Lung (tissue), 17 donors: ENCODE measurements at places on chromosomes 7 and 10. TPM values are rescaled to one million over a fixed set of nuclear protein-coding genes. Genes with fewer than 3 reads are reported as not detected.

Gene SORBS1
- 19.4 TPM for polyA plus RNA-seq

Gene HERC4
- polyA plus RNA-seq, result 16.3 TPM

Gene POLR2J
- polyA plus RNA-seq, result 151 TPM

Gene COL1A2
- polyA plus RNA-seq, result 66.3 TPM

Gene TUBAL3
- polyA plus RNA-seq, result 0.06 TPM

Gene SPAG6
- 12.2 TPM for polyA plus RNA-seq

Gene GIMAP1
- polyA plus RNA-seq, result 5.7 TPM

Gene UNCX
- not detected for polyA plus RNA-seq

Gene ATOH7
- 0.02 TPM for polyA plus RNA-seq

Gene PTPN12
- polyA plus RNA-seq, result 77.2 TPM

Gene TRPV6
- polyA plus RNA-seq, result 0.40 TPM

Gene VIPR2
- 0.91 TPM for polyA plus RNA-seq

Gene ENTPD1
- 5.5 TPM for polyA plus RNA-seq

Gene C7orf33
- not detected for polyA plus RNA-seq

Gene CFAP70
- 6.0 TPM for polyA plus RNA-seq

Gene C10orf105
- 0.34 TPM for polyA plus RNA-seq

Gene CASP7
- polyA plus RNA-seq, result 28.7 TPM

Gene DGKB
- under 0.01 TPM for polyA plus RNA-seq

Gene RELN
- 0.24 TPM for polyA plus RNA-seq

Gene SLC29A4
- polyA plus RNA-seq, result 1.1 TPM

Gene PAOX
- polyA plus RNA-seq, result 4.4 TPM

Gene VPS37D
- 1.3 TPM for polyA plus RNA-seq

Gene PRRT4
- polyA plus RNA-seq, result 0.35 TPM

Gene CLIP2
- polyA plus RNA-seq, result 10.3 TPM

Gene TMEM273
- polyA plus RNA-seq, result 12.4 TPM

Gene GIMAP2
- polyA plus RNA-seq, result 10.7 TPM

Gene HTR5A
- not detected for polyA plus RNA-seq

Gene CNPY1
- polyA plus RNA-seq, result not detected

Gene FUOM
- 41.4 TPM for polyA plus RNA-seq

Gene ARHGAP19
- 6.9 TPM for polyA plus RNA-seq

Gene PDZD7
- 0.27 TPM for polyA plus RNA-seq

Gene MYL10
- polyA plus RNA-seq, result not detected

Gene GIMAP7
- 39.8 TPM for polyA plus RNA-seq

Gene DDC
- polyA plus RNA-seq, result 1.2 TPM

Gene NAPEPLD
- polyA plus RNA-seq, result 4.8 TPM
